Kidney (tissue), 22 donors: ENCODE measurements at places on chromosomes 3 and 15. TPM values are rescaled to one million over a fixed set of nuclear protein-coding genes. Genes with fewer than 3 reads are reported as not detected.

CLASP2 gene
- 8.8 TPM for polyA plus RNA-seq

SHQ1 gene
- polyA plus RNA-seq, result 8.1 TPM

UBE2E2 gene
- 61.7 TPM for polyA plus RNA-seq

MORC1 gene
- polyA plus RNA-seq, result not detected

SORD gene
- 83.0 TPM for polyA plus RNA-seq

NOX5 gene
- polyA plus RNA-seq, result 0.19 TPM

AP3B2 gene
- 1.8 TPM for polyA plus RNA-seq

SMCO1 gene
- polyA plus RNA-seq, result not detected

GPR87 gene
- polyA plus RNA-seq, result not detected

GRCh38 chr3:125428216-125428830 lies 53.2 kb upstream of the ZNF148 start:
- DNase-seq, result no peak

DNA sequence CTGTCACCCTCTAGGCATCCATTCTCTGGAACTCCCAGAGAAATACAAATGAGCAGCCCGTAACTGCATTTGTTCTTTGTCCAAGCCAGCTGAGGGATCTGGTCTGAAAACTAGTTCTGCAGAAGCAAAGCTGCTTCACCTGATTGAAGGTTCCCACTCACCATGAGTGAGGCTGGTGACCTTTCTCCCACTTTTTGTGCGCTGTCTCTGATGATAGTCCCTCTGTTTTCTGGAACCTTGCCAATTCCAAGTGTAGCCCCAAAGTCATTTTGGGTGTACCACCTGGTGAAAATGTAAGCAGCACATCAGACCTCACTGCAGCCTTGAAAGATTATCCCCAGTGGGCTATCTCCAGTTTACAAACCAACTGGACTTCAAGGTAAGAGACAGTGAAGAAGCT lies 39.4 kb upstream of the BFSP2 start:
- no peak for DNase-seq

GRCh38 chr3:64049136-64049535 lies 25.8 kb upstream of the PSMD6 start:
- no peak for DNase-seq

GRCh38 chr15:93164409-93164808 lies 75.4 kb upstream of the RGMA start:
- no peak for DNase-seq

DNA sequence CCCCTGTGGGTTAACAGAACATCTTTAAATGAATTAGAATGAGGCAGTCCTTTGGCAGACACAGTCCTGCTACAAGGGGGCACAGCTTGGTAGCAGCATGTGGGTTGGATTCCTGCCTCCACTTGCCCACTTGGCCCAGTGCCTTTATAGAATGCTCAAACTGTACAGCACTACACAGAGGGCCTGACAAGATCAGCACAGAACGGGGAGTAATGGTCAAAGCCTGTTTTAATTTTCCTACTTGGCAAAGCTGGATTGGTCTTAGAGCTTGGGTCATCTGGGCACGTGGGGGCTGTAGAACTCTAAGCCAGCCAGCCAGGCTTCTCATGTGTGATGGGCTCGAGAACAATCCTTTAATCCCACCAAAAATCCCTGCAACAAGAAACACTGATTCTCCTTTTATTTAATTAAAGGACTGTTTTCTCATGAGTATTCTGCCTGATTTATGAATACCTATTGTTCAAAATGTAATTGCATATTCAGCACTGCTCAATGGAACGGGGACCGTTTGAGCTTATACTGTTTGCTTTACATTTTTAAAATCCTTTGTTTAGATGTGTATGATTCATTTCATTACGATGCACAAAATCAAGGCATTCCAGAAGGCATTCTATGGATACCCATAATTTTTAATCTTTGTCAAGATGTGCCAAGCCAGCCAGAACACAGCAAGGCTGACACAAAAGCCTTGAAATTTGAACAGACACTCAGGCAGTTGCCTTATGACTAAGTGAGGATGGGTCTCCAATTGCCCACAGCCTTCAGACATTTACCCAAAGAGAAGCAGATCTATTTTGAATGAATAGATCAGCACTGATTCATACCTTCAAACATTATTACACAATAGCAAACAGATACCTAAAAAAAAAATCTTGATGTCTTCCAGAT lies 249.3 kb upstream of the TGFBR2 start:
- DNase-seq, result no peak

GRCh38 chr3:53150247-53151085 lies 10.5 kb upstream of the PRKCD start:
- DNase-seq, result no peak

DNA sequence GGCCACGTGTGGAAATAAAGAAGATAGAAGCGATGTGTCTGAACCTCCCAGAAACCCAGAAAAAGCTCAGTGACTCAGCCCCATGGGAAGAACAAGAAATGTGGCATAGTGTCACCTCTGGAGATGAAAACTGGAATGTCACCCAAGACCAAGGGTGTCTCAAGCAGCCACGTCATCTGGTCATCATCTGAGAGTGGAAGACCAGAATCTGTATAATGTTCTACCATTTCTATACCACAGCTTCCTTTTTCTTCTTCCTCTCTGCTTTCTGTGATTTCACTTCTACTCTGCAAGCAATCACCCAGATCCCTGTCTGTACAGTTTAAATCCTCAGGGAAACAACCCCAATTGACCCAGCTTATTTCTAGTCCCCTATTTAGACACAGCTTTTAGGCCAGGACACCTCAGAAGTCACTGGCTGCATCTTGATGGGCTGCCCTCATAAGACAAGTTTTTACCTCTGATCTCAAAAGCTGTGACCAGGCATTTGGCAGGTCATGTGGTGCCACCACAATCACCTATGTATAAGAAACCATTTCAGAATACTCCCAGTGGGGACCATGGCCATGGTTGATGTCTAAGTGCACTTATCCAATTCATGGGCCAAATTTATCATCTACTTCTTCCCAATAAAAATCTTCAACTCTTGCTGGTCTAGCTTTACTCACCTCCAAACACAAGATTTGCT lies 278.5 kb upstream of the UMPS start:
- DNase-seq, result no peak

GRCh38 chr3:187590861-187591576 lies 79.2 kb downstream of the SST start:
- no peak for DNase-seq

DNA sequence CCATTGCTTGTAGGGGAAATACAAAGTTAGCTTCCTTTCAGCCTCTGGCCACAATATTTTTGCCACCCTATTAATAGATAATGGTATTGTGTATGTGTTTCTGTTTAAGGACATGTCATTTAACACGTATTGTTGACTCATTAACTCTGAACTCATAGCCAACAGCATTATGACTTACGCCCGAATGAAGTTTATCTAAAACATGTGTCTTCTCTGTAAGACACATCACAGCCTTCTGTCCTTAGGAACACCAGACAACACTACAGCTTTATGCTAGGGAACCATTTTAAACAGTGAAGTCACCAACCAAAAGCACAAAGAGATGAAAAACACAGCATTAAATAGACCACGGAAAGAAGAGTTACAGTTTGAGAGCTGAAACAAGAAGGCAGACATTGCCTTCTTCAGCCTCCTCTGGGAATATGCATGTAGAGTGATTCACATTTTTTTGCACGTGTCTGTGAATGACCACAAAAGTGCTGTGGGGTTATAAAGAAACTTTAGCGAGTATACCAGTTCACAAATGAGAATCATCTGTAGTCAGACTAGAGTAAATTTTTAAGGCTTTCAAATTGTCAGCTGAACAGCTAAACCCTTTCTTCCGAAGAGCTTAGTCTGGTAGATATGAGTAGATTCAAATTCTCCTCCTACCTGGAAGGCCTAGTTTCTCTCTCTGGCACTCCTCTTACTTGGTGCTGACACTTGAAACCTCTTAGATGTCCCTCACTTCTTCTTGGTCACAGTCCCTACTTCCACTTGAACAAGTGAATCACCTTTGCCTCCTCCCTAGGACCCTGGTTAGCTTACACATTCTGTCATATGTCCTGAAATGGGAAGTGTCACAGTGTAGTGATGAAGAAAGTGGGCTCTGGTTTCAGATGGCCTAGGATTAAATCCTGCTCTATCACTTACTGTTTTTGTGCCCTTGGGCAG lies 32.2 kb downstream of the MCTP2 start:
- DNase-seq, result no peak

- DNase-seq, result peak; percentile 17
Measured at GRCh38 chr3:174125267-174125824, 727.8 kb downstream of the NLGN1 start.

GRCh38 chr3:186171521-186171920 lies 62.6 kb upstream of the ETV5 start:
- DNase-seq, result no peak

GRCh38 chr3:46349484-46350261 lies 4.2 kb upstream of the CCR2 start:
- no peak for DNase-seq

DNA sequence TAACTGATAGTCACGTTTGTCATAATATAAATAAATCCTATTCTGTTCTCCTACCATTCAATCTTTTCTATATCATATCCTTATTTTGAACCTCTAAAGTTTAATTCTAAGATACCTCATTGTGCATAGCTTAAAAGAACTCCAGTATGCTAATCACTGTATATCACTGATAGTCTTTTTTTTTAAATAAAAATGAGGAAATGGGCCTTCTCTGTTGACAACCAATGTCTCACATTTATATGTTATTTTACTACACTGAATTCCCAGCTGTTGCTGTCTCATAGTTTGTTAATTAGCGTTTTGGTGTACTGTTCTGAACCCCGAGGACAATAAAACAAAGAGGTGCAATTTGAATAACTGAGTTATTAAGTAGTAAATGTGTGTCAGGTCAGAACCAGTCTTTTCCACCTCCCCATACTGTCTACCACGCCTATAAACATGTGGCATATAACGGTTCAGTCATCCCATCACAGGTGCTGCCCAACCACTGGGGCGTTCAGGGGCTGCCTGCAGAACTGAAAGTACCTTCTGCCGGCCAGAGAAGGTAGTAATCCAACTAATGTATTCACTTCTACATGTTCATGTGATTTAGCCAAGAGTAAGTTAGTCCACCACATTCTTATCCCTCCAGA lies 14.9 kb downstream of the CBLB start:
- no peak for DNase-seq

GRCh38 chr3:188280627-188281026 lies 126.7 kb downstream of the LPP start:
- no peak for DNase-seq

GRCh38 chr15:40968290-40969085 lies 15.2 kb downstream of the CHAC1 start:
- no peak for DNase-seq

- peak; percentile 60 for DNase-seq
Measured at GRCh38 chr3:150878996-150879575, 26.2 kb downstream of the MINDY4B start.

- peak; percentile 95 for DNase-seq
Measured at GRCh38 chr15:74127255-74127953, 3.0 kb upstream of the ISLR2 start.

DNA sequence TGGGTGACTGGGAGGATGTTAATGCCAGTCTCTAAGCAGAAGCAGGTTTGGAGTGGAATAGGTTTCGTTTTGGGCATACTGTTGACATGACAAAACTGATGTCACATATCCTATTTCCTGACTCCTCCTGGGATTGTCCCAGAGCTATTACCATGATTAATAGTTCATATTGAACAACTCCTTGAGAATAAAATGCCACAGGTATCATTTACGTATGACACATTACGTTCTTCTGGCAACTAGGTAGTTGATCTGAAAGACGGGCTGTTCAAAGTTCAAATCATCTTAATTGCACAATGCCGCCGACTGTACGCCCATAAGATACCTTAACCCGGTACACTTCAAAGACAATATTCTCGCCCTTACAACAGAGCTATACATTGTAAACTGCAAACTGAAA lies 1.4 kb upstream of the RAB5A start:
- DNase-seq, result no peak

- DNase-seq, result no peak
Measured at GRCh38 chr3:126361211-126361610, 4.0 kb upstream of the KLF15 start.

GRCh38 chr15:27903405-27903804 lies 195.7 kb downstream of the OCA2 start:
- no peak for DNase-seq

GRCh38 chr15:57003418-57003817 lies 85.0 kb downstream of the TCF12 start:
- no peak for DNase-seq

DNA sequence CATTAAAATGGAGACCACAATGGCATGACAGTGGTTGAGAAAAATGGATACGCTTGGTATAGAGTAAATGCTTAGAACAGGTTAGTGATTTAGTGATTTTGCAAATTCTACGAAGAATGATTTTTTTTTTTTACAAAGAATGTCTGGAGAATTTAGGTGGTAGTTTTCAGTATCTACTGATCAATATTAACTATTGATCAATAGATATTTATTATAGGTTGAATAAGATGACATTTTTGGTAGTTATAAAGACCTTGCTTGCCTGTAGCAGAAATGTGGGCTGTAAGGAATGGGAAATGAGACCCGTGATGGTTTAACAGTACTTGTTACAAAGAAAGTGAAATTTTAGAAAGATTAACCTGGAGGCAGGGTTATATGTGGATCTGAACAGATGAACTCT lies 137.5 kb downstream of the NR2F2 start:
- DNase-seq, result no peak

GRCh38 chr3:150594150-150594549 lies 9.0 kb upstream of the SELENOT start:
- no peak for DNase-seq

DNA sequence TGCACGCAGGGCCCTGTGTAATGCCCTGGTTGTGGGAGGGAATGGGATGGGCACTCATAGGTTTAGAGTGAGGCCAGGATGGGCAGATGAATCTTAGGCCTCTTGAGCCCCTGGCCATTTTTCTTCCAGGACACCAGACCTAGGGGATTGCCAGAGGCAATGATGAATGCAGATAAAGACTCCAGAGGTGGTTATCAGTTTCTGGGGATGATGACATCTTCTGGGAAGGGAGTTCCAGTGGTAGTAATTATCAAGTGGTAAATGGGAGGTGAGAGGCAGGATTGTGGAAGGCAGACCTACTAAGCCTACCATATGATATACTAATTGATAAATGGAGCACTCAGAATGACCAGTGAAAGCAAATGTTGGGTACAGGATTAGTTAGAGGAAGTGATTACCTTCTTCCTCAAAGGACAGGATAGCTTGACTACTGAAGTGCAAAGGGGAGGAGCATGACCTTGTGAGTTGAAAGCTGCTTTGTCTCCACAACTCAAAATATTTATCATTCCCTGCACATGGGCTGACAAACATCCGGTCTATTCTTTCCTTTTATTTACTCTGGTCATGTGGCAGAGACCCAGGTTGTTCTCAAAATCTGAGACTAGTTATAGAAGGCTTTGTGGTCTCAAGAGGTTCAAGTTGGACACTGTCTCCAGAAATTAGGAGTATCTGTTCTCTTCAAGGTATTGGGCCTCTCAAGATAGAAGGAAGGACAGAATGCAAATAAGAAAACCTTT lies 10.2 kb upstream of the MAPK6 start:
- DNase-seq, result peak; percentile 28

DNA sequence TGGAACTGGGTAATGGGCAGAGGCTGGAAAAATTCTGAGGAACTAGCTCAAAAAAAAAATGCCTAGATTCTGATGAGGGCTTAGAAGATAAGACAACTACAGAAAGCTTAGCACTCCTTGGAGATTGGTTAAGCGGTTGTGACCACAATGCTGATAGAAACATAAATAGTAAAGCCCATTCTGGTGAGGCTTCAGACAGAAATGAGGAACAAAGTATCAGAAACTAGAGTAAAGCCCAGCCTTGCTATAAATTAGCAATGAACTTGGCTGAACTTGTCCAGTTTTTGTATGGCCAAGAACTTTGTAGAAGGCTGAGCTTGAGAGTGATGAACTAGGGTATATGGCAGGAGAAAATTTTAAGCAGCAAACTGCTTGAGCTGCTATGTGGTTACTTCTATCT lies 25.4 kb downstream of the GOLGB1 start:
- DNase-seq, result no peak

GRCh38 chr3:54599716-54600115 lies 328.1 kb downstream of the LRTM1 start:
- peak; percentile 49 for DNase-seq
